ENCODE measurements at places on chromosomes 3 and 15.

- peak; percentile 18 for DNase-seq
Observed at GRCh38 chr3:123618768-123619484, 34.1 kb upstream of the HACD2 start.

DNA sequence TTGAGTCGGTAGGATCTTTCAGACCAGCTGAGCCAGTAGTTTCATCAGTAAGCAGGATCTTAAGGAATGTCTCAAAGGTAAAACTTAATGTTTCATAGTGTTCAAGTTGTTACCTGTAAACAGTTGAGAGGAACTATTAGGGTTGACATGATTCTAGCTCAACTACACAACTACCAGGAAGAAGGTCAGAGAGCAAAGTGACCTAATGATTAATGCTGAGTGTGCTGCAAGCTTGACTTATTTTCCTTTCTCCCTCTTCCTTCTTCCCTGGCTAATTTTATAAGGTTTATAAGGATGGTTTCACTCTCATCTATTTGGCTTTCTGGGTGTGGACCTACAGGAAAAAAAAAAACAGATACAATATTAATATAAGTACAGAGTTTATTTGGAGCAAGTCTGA lies 30.2 kb upstream of the LHFPL4 start:
- DNase-seq, result no peak

DNA sequence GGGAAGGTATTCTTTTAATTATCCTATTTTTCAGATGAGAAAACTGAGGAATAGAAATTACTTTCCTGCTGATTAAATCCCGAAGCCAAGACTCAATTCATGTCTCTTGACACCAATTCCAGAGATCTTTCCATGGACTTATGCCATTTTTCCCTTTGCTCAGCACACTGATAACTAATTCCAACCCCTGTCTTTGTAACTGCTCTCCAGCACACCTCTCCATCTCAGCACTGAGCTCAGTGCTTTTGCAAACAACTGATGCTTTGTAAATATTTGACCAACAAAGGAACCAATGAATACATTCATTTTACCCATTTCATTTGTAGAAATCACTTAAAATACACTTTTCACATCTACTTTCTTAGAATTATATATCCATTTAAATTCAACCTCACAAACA lies 249.1 kb downstream of the IL5RA start:
- no peak for DNase-seq

DNA sequence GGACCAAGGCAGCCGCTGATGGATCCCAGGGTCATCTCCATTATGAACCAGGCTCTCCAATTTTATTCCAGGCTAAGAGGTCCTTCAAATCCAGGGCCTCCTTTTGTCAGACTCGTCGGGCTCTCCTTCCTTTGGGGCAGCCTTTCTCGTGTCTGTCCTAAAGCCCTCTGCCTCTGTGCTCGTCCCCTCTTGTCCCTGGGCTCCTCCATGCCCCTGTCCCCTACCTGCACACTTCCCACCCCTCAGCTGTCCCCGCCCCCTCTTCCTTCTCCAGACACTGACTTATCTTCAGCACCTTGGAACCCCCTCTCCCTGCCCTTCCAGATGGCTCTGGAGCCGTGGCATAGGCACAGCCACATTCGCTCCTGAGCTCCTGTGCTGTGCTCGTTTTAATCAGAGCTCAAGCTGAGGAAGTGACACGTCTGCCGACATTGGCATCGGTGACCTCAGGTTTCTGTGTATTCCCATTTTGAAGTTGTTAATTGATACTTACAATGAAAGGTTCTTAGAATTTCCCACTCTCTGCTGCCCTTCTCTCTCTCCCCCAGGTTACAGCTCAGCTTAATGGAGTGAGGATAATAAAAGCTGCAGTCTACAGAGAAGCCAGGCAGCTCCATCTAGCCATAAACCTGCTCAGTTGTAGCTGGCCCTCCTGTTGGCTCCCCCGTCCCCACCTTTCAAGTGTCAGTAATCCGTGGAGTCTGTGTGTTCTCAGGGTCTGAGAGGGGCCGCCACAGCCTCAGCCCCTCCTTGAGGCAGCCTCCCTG lies 51.1 kb upstream of the SEC22A start:
- DNase-seq, result no peak

DNA sequence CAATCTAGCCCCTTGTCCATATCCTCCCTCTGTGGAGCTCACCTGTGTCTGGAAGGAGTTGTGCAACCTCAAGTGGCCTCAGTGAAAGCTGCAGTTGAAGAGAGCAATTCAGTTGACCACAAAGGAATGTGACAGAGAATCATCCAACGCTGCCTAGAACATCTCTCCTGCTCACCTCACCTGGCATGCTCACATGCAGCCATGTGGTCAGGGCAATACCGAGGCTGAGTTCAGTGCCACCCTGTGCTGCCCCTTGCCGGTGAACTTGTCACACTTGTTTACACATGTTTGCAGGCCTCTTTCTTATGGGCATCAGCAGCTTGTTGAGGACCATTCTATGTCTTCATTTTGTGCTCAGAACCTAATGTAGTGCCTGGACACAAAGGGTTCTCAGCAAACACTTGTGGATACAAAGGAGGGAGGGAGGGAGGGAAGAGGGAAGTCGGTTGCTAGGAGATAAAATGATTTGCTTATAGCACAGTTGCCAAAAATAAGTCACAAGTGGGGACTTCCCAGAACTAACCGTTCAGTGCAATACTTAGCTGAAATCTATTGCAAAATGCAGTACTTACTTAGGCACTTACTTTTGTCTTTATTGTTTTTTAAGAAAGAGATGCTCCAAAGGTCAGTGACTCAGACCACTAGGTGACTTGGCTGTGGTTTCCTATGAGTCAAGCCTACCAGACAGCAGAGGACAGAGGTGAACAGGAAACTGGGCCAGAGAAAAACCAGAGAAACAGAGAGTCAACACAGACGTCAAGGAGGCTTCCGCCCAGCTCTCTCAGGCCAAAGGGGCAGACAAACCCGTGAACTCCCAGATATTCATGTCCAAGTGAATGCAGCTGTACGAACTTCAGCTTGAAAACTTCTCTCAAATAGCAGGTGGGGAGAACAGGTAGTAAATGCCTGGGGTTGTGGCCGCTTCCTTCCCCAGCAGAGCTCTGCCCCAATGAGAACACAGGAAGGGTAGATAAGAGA lies 227.8 kb upstream of the CTNNB1 start:
- no peak for DNase-seq

DNA sequence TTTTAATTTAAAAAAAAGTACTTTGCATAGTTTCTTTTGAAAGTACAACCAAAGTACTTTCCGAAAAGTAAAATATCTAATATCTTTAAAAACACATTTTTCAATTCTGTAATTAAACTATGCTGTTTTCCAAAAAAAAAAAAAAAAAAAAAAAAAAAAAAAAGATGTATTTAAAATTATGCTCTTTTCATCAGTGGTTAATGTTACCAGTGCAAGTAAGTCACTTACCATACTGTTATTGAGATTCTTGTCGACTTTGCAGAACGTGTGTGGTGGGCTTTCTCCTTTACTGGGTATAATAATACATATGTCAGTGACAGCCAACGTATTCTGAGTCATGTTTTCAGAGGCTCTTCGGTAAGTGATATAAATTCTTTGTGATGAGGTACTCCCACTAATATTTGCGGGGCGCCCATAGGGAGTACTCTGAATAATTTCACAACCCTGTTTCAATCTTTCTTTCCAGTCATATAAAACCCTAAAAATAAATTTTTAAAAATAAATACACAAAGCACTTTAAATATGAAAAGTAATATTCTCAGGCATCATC lies 39.9 kb downstream of the DENND4A start:
- no peak for DNase-seq

- DNase-seq, result no peak
Observed at GRCh38 chr3:98741121-98741716, 21.9 kb upstream of the ST3GAL6 start.

GRCh38 chr3:127732879-127733350 lies 60.2 kb downstream of the ABTB1 start:
- no peak for DNase-seq

- no peak for DNase-seq
Observed at GRCh38 chr3:187967993-187968392, 186.0 kb upstream of the LPP start.

GRCh38 chr3:54653456-54654195 lies 274.2 kb downstream of the LRTM1 start:
- DNase-seq, result no peak

GRCh38 chr3:177803500-177803899 lies 606.2 kb upstream of the TBL1XR1 start:
- DNase-seq, result no peak

DNA sequence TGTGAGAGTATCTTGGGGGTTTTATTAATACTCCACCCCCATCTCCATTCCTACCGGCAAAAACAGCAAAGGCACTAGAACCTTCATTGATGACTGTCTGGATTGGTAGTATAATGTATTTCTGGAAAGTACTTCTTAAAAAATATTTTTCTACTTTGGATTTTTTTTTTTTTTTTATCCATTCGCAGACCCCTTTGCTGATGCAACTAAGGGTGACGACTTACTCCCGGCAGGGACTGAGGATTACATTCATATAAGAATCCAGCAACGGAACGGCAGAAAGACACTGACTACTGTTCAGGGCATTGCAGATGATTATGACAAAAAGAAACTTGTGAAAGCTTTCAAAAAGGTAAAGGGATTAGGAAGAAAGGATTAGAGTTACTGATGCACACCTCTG lies 1.2 kb downstream of the EIF1B start:
- DNase-seq, result no peak

GRCh38 chr3:12751571-12751970 lies 7.5 kb downstream of the TMEM40 start:
- DNase-seq, result no peak

DNA sequence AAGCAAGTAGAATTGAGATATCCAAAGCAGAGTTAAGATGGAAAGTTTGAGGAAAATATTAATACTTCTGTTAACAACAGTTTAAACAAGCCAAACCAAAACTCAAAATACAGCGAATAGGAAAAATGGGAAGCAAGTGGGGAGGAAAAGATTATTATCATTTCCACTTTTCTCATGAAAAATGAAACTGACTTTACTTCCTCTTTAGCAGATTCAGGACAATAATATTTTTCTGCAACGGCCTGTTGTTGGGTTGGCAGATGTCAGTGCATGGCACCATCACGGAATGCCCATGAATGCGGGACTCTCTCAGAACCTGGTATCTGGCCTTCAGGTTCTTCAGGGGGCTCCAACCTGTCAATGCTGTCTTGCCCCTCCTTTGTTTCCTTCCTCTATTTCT lies 11.1 kb downstream of the ANKUB1 start:
- no peak for DNase-seq

DNA sequence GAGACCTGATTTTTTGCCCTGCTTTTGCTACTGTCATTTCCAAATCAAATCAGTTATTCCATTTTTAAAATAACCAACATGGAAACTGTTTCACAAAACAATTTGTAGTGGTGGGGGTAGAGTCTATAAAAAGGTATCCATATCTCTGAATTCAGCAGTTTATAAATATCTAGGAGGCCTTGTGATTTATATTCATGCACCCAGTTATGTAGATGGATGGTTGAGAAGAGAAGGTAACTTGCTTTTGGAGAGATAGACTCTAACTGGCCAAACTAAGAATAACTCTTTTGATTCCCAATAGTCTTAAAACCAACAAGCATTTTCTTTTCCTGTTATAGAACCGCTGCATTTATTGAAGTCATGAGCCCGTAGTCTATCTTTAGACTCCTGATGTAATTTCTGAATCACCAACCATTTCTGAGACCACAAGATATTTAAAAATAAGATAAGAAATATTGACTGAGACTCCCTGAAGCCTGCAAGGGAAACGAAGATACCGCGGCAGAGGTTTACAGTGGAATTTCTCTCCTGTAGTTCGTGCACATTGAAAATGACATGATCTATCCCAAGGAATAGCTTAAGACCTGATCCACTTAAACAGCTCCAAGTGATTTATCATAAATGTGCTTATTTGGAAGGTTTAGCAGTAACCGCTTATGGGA lies 68.5 kb downstream of the SAMMSON start:
- no peak for DNase-seq

DNA sequence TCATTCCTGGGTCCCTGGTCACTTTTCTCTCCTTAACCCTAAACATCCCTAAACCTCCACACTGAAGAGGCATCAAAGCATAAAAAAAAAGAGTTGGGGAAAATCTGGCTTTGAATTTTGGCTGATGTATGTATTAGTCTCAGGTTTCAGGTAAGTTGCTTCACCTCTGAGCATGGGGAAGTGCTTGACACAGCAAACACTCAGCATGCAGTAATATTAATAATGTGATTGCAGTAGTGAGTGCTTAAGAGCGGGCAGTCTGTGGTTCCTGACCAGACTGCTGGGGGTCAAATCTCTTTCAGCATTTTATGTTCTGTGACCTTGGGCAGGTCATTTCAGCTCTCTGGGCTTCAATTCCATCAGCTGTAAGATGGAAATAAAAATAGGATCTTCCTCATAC lies 467.9 kb downstream of the SOX2 start:
- DNase-seq, result no peak

GRCh38 chr3:41863024-41863423 lies 98.9 kb downstream of the ULK4 start:
- no peak for DNase-seq

GRCh38 chr3:94117729-94118128 lies 54.9 kb downstream of the NSUN3 start:
- DNase-seq, result no peak

- DNase-seq, result no peak
Observed at GRCh38 chr15:60423537-60423936, 25.8 kb upstream of the ANXA2 start.

DNA sequence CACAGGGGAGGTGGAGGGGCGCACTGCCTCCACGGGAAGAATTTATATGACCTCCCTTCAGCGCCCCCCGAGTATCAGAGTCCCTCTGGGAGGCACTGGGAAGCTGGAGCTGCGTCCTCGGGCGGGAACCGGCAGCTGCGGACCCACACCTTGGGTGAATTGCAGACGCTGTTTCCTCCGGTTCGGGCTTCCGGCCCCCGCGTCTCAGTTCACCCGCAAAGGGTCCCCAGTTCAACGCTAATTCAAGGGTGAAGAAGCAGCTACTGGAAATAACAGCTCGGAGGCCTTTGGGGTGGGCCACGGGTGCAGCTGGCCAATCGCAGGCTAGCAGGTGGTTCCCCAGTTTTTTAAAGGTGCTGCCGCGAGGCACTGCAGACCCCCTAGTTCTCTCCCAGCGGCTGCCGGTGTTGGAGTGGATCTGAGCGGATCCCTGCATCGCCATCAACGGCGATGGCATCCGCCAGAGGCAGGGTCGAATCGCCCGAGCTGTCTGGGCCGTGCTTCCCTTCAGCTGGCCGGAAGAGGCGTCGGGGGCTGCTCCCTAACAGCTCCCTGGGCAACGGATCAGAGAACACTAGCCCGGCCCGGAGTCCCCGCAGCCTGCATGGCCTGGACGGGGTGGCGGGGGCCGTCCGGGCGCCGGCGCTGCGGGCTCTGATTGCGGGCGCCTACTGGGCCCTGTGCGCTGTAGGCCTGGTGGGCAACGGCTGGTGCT lies 19.4 kb upstream of the ADAMTS7 start:
- DNase-seq, result peak; percentile 28
